Glutamatergic neuron (in vitro differentiated cells): ENCODE measurements at places on chromosomes 4 and X. TPM values are rescaled to one million over a fixed set of nuclear protein-coding genes. Genes with fewer than 3 reads are reported as not detected.

DNA sequence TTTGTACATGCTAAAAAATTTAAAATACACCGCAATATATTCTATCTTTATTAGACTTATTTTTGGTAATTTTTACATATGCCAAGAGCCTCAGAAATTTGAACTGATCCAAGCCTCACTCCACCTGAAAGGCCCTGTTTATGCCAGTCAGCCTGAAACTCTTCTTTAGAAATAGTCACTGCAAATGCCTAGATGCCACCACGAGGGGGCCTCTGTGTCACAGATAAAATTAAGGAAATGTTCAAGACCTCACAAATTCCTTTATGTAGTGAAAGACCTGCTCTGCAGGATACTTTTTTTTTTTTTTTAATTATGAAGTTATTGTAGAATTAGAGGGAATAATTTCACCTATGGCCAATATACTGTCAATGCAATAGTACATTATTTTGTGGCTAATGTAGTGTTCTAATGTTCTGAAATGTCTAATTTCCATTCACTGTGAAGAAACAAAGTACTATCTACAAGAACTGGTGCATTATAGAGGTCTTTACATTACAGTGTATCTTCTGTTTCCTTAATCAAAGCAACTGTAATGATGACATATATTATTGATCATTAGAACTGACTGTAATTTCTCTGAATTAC is 69.8 kb downstream of the DTHD1 start:
- peak; percentile 67 for DNase-seq

- no peak for DNase-seq
These were observed 913 bp upstream of the SMIM10L2A start for GRCh38 chrX:135420831-135421230.

GRCh38 chr4:87734084-87734483 is 65.3 kb upstream of the IBSP start:
- no peak for DNase-seq

GRCh38 chr4:126004941-126005340 is 690.2 kb downstream of the FAT4 start:
- no peak for DNase-seq

- DNase-seq: no peak
These were observed 577 bp upstream of the PIM2 start for GRCh38 chrX:48919360-48919841.

- DNase-seq: no peak
These were observed 714 bp downstream of the RTL3 start for GRCh38 chrX:78658414-78658813.

GRCh38 chr4:3324093-3324815 is 31.4 kb downstream of the RGS12 start:
- no peak for DNase-seq

SPANXA1 gene
- not detected for total RNA-seq

RNF175 gene
- total RNA-seq: 2.1 TPM
